Testis (tissue), 5 donors: ENCODE measurements at places on chromosomes 12 and 14.

GRCh38 chr12:104886418-104887401, 71.4 kb downstream of the SLC41A2 start:
- H3K27ac ChIP-seq = no peak overlapping the region
- no peaks in the 10 kb centered on the region for H3K4me1 ChIP-seq
- no peaks in the 10 kb centered on the region for H3K36me3 ChIP-seq

- H3K27ac ChIP-seq = no peak overlapping the region
- H3K27me3 ChIP-seq = no peaks in the 10 kb centered on the region
- DNase-seq = no peak
- H3K4me3 ChIP-seq = no peak overlapping the region
Measured at GRCh38 chr12:27460471-27460978, 14.0 kb downstream of the SMCO2 start.

GRCh38 chr12:12880537-12880936, 10.8 kb upstream of the GPRC5A start:
- H3K4me1 ChIP-seq = peaks cover 2% of the 10 kb centered on the region
- no peaks in the 10 kb centered on the region for H3K27me3 ChIP-seq
- H3K36me3 ChIP-seq = no peaks in the 10 kb centered on the region
- no peak for DNase-seq
- no peak overlapping the region for H3K4me3 ChIP-seq

GRCh38 chr12:93587611-93588010, 15.1 kb downstream of the SOCS2 start:
- H3K27ac ChIP-seq = no peak overlapping the region
- H3K27me3 ChIP-seq = no peaks in the 10 kb centered on the region
- H3K4me1 ChIP-seq = peaks cover 6% of the 10 kb centered on the region
- DNase-seq = no peak

DNA sequence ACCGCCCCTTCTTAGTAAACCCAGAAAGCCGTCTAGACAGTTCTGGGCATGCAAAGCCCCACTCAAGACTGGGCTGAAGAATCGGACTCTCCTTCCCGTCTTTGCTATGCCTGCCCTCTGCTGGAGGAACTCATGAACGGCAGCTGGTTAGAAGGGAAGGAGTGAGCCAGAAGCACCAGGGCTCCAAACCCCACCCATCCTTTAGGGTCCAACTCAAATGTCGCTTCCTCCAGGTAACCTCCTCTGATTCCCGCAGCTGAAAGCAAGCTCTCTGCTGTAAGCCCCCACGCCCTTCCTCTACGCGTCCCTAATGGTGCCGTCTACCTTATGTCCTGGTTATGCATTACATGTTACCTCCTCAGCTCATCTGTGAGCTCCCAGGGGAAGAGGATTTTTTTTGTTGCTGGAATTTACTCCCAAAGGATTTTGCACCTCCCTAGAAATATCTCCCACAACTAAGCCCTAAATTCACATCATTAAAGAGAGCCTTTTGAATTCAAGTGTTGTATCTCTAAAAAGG, 59.0 kb upstream of the SCN8A start:
- no peaks in the 10 kb centered on the region for H3K27me3 ChIP-seq
- H3K4me3 ChIP-seq = no peak overlapping the region
- peak; percentile 88 for DNase-seq
- H3K27ac ChIP-seq = no peak overlapping the region
- H3K36me3 ChIP-seq = no peaks in the 10 kb centered on the region
- no peaks in the 10 kb centered on the region for H3K4me1 ChIP-seq

GRCh38 chr12:24780697-24781368, 168.1 kb downstream of the BCAT1 start:
- H3K4me3 ChIP-seq = no peak overlapping the region
- no peaks in the 10 kb centered on the region for H3K4me1 ChIP-seq
- no peaks in the 10 kb centered on the region for H3K27me3 ChIP-seq
- no peaks in the 10 kb centered on the region for H3K36me3 ChIP-seq
- no peak for DNase-seq

DNA sequence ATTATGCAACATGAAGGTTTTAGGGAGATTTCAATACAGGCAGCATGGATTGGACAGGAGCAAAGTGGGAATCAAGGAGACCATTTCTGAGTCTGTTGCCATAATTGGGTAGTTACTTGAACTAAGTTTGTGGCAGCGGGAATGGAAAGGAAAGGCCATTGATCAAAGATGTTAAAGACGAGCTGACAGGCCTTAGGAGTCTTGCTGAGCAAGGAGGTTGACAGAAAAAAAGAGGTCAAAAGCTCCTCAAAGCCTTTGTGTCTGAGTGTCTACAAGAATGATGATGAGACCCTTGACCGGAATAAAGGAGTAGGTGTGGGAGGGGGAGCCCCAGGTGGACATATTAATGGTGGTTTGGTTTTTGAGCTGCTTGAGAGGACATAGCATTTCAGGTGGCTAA, 9.4 kb downstream of the PLEKHA5 start:
- H3K4me1 ChIP-seq = no peaks in the 10 kb centered on the region
- no peak for DNase-seq
- no peaks in the 10 kb centered on the region for H3K36me3 ChIP-seq
- no peak overlapping the region for H3K4me3 ChIP-seq

GRCh38 chr12:109387425-109388166, 39.9 kb downstream of the MYO1H start:
- H3K4me3 ChIP-seq = no peak overlapping the region
- H3K4me1 ChIP-seq = no peaks in the 10 kb centered on the region
- DNase-seq = peak; percentile 20
- no peaks in the 10 kb centered on the region for H3K27me3 ChIP-seq

DNA sequence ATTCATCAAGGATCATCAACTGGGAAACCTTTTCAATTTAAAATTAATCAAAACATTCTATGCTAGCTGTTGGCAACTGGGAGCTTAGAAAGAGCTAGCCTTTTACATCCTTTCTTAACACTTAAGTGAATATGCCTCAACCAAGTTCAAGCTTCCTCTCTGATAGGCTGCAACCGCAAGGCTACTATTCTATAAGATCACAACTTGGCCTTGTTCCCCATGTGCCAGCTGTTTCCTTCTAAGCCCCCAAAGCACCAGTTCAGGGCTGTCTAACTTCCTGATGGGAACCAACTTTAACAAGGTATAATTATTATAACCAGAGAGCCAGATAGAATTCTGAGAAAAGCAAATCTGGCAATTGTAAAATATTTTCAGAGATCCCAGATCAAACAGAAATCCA, 37.0 kb downstream of the KCNC2 start:
- H3K27ac ChIP-seq = no peak overlapping the region
- H3K36me3 ChIP-seq = no peaks in the 10 kb centered on the region
- H3K27me3 ChIP-seq = no peaks in the 10 kb centered on the region
- DNase-seq = no peak
- no peaks in the 10 kb centered on the region for H3K4me1 ChIP-seq
